ENCODE measurements at places on chromosomes 3 and 15.
A peak's percentile ranks its signal among the peaks of the same experiment; 100 is the strongest.

DNA sequence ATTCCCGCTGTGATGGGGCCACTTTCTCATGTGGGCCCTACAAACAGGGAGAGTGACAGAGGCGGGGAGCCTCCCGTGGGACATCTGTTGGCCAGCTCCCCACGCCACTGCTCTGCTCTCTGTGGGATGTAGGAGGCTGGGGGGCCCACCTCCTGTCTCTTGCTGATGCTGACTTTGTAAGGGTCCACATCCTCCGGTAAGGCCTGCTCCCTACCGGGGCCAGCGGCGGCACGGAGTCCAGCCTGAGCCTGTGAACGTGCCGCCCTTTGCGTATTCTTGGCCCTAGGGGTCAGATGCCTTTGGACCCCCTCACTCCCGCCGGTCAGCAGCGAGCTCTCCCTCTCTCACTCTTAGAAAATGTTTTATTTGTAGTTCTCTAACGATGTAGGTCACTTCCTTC, 153.2 kb downstream of the LRRC28 start:
- no peak for DNase-seq

GRCh38 chr15:47582233-47582632, 135.1 kb upstream of the SEMA6D start:
- no peak for DNase-seq

DNA sequence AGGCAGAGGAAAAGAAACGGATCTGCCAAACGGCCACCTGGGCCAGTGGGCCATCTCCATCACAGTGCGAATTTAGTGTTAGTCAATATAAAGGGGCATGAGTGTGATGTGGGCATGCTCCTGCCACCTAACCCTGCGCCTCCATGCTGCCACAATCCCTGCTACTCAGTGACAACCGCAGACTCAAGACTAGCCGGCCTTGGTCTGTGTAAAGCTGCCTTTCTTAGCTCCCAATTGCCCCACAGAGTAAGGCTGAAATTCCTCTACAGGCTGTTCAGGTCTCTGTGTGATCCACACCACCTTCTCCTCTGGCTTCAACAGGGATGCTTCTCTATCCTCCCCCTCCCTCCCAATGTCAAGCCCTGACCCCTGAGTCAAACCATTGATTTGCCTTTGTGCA, 269.7 kb downstream of the XXYLT1 start:
- no peak for DNase-seq

- no peak for DNase-seq
Observed at GRCh38 chr3:116139641-116140040, 305.6 kb downstream of the LSAMP start.

GRCh38 chr3:197353001-197353866, 54.8 kb upstream of the DLG1 start:
- no peak for DNase-seq

DNA sequence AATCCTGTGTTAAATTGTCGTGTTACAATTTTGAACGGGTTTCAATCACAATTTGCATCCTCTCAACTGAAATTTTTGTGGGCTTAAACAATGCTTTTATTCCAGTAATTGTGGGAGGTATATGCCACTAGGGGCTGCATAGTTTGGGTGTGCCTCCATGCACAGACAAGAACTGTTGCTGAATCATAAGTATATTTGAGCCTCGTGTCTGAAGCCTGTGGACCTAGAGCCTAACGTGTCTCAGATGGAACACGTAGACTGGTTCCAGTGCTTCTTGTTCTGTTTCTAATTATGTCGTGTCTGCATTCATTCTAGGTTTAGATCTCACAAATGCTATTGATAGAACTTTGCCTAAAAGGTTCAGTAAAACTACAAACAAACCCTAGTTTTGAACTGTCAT, 363.4 kb downstream of the RBMS3 start:
- no peak for DNase-seq

DNA sequence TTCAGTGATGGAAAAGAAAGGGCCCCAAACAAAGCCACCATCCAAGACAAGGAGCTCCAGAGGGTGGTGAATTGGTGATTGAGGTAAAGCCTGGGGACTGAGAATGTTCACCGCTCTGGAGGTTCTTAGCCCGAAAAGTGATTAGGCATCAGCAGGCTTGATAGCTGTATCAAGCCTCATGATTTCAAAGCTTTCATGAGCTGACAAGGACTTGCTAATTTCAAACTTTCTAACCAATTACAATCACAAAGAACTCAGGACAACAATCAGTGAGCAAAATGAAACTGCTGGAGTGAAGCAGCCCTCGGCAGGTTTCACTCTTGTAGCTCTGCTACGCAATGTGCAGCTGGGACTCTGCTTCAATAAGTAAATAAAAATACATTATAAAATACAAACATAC, 391.3 kb downstream of the TIGIT start:
- no peak for DNase-seq

- DNase-seq, result peak; percentile 69
Observed at GRCh38 chr3:133661454-133662277, at the start of gene TOPBP1. TSS of gene TOPBP1 (minus strand) at chr3:133661941. CDS start at chr3:133661127, 814 bp downstream.

GRCh38 chr15:101522621-101523559, 33.4 kb upstream of the PCSK6 start:
- DNase-seq, result no peak

DNA sequence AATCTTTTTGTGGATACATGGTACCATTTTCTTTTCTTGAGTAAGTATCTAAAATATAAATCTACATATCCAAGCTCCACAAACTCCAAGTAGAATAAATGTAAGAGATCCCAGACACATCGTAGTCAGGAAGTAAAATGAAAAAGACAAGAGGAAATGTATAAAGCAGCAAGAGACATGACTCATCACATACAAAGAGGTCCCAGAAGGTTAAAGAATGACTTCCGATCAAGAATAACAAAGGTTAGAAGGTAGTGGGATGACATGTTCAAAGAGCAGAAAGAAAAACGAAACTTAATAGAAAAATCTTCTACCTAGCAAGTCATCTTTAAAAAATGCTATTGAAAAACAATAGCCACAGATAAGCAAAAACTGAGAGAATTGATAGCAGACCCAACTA, 705.8 kb downstream of the NR2F2 start:
- no peak for DNase-seq

GRCh38 chr3:32500880-32501782, 1.5 kb downstream of the CMTM6 start:
- no peak for DNase-seq

- DNase-seq, result no peak
Observed at GRCh38 chr15:58434334-58434875, 2.6 kb downstream of the LIPC start.

- no peak for DNase-seq
Observed at GRCh38 chr15:73870700-73871408, 2.5 kb upstream of the TBC1D21 start.

DNA sequence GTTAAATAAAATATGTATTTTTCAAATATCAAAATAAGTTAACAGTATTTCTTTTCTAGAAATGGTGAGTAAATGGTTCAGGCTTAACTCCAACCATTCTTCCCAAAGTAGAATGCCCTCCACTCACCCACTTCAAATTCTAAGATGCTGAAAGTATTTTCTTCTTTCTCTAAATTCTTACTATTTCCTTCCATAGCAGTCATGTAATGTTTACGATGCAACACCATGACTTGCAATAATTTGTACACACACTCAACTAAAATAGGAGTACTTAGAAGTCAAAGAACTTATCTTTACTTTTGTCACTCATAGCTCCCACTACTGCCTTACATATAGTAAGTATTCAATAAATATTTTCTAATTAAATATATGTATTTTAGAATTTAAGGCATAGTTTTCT, 65.0 kb downstream of the AQR start:
- no peak for DNase-seq

DNA sequence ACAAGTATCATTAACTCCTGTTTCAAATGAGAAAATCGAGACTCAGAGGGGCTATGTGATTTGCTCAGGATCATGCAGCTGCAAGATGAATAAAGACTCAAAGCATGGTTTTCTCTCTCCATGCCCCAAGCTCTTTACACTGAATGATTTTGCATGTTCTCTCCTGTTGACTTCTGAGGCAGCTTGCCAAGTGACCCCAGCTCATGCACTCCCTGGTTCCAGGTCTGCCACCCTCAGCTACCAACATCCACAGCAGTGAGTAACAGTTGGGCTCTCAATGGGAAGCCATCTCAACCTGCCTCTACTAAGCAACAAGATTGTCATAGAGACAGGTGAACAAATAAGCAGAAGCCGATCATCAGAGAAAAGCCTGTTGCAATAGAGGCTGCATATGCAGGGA, 116.9 kb upstream of the GADL1 start:
- no peak for DNase-seq

DNA sequence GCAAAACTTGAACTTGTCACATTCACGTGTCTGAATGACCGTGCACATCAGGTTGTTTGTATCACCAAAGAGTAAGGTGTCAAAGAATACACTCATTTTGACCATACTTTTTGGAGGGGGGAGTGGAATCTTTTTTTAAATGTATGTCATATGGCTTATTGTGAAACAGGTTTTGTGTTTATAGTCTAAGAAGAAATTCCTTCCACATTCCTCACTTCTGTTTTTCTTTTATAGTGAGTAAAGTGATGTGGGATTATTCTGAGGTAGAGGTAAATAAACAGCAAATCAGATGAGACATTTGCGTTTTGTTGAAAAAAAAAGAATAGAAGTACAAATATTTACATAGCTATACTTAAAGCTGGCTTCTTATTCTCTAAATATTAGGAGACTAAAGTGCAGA, 33.0 kb downstream of the SRP14 start:
- no peak for DNase-seq

DNA sequence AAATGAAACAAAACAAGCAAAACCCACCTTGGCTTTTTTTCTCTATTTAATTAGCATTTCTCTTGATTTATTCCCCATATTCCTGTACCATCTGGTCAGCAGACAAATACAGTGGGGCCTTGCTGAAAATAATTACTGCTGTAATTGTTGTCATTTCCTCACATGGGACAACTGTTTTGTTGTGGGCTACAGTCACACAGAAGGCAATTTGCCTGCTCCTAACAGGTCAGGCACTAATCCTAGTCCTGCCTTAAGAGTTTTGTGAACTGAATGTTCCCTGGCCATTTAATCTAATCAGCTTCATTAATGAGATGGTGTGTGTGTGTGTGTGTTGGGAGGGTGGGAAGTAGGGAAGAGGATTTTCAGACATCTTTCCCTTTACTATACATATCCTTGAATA, 11.6 kb downstream of the TRPC1 start:
- DNase-seq, result no peak

GRCh38 chr15:55991802-55992768, 1.3 kb downstream of the NEDD4 start:
- DNase-seq, result no peak
